ENCODE measurements at places on chromosomes 7 and 10.

DNA sequence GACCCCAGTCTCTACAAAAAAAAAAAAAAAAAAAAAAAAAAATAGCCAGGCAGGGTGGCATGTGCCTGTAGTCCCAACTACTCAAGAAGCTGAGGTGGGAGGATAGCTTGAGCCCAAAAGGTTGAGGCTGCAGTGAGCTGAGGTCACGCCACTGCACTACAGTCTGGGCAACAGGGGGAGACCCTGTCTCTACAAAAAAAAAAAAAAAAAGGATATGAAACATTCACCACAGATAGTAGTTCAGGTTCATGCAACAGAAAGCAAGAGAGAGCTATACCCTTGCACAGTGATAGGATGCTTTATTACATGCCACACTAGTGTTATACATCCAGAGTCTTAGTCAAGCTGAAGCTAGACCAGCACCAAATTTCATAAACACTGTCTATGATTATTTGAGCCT lies 148.4 kb upstream of the KAT6B start:
- DNase-seq = no peak

GRCh38 chr7:118671149-118671548 lies 446.6 kb downstream of the ANKRD7 start:
- DNase-seq = no peak

DNA sequence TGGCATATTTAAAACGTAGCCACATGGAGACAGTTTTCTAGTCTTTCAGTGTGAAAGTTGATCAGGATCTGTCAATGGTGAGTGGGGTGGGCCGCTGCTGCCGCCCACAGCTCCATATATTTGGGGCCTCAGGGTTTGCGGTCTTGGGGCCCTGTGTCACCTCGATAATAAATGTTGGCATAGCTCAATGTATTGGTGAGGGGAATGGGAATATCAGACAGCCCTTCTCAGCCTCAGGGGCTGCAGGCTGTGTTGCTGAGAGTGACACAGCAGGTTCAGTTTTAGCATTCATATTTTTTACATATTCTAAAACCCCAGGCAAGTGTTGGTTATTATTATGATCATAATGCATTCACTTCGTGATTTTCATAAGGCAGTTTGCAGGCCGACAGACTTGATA lies 5.3 kb downstream of the CDH23 start:
- DNase-seq = no peak

DNA sequence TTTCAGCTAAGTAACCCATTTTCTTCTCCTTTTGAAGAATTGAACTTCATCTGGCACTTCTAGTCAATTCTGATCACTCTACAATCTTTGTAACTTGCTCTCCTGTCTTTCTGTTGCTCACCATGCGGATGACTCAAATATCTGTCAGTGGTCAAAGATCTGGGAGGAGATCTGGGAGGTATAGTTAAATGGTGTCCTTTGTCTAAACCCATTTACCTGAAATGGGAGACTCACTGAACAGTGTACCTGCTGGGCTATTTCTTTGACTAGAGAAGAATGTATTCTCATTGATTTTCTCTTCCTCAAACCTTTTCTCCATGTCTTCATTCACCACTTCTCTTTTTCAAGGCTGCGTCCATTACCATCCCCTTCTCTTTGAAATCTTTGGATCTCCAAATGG lies 42.0 kb upstream of the PCLO start:
- no peak for DNase-seq

- DNase-seq = no peak
Observed at GRCh38 chr10:130023454-130024230, 59.6 kb upstream of the EBF3 start.

DNA sequence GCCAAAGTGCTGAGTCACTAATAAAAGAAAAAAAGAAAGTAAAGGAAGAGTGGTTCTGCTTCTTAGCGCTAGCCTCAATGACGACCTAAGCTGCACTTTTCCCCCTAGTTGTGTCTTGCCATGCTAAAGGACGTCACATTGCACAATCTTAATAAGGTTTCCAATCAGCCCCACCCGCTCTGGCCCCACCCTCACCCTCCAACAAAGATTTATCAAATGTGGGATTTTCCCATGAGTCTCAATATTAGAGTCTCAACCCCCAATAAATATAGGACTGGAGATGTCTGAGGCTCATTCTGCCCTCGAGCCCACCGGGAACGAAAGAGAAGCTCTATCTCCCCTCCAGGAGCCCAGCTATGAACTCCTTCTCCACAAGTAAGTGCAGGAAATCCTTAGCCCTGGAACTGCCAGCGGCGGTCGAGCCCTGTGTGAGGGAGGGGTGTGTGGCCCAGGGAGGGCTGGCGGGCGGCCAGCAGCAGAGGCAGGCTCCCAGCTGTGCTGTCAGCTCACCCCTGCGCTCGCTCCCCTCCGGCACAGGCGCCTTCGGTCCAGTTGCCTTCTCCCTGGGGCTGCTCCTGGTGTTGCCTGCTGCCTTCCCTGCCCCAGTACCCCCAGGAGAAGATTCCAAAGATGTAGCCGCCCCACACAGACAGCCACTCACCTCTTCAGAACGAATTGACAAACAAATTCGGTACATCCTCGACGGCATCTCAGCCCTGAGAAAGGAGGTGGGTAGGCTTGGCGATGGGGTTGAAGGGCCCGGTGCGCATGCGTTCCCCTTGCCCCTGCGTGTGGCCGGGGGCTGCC lies at the start of gene IL6:
TSS of gene IL6 (plus strand) at position 294 of the 807 bp plus-strand sequence. CDS start at position 357, 63 bp downstream.
- peak; percentile 96 for DNase-seq

DNA sequence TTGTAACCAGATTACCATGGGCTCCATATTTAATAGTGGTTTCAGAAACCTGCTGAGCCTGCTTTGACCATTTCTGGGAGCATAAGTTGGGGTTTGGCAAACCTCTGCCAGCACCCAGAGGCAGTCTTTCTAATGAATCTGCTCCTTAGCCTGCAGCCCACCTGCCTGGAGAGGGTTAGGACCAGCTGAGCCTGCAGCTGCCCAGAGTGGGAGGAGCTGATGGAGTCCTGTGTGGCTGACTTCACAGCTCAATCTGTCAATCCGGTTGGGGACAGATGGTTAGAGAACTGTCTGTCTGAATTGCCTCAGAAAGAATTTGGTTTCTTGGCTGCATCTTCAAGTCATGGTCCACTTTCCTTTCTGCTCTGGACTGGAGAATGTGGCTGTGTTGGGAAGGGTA lies 444.6 kb downstream of the NRG3 start:
- DNase-seq = no peak

GRCh38 chr10:4188406-4188805 lies 403.4 kb upstream of the KLF6 start:
- DNase-seq = no peak

GRCh38 chr7:130395421-130395820 lies 15.1 kb downstream of the CPA1 start:
- no peak for DNase-seq

- no peak for DNase-seq
Observed at GRCh38 chr10:22580711-22581110, 133.7 kb downstream of the PIP4K2A start.

GRCh38 chr10:79100771-79101170 lies 32.0 kb downstream of the ZMIZ1 start:
- no peak for DNase-seq

- DNase-seq = peak; percentile 82
Observed at GRCh38 chr7:40219917-40220316, 85.1 kb downstream of the SUGCT start.

DNA sequence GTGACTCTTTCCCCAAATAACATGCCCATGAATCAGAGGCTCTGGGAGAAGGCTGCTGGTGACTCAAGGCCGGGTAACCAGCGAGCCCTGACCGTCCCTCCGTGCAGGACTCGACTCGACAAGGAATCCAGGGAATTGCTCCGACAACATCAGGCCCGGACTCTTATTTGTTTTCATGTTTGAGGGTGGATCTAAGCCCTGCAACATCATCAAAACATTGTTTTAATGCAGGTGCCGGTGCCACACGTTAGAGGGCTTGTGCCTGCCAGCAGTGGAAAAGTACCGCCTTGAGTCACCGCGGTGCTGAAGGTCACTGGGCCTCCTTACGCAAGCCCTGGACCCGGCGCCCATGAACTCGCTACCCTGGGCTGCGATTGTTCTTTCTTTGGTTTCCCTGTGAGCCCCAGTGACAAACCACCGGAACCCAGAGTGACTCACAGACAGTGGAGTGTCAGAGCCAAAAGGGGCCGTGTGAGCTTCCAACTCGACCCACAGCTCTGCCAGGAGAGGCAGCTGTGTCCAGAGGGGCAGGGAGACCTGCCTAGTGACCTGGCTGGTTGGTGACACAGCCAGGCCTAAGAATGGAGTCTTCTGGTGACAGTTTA lies 139.4 kb upstream of the SHH start:
- DNase-seq = peak; percentile 93

GRCh38 chr7:158094046-158094445 lies 493.6 kb downstream of the PTPRN2 start:
- DNase-seq = no peak

DNA sequence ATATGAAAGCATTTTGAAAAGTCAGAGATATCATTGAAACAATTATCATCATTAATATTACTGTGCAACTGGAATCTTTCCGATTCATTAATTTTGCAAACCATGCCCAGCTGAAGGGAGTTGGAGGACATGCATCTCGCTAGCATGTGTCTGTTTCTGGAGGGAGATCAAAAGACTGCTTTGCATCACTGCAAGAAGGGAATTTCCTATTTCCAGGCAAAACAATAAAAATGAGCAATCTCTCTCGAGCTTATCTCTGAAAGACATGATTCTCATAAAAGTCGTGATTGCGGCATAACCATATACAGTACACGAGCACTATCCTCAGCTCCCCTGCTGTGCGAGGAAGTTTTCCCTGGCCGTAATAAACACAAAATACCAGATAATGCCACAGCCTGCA lies 607.6 kb upstream of the DPP6 start:
- DNase-seq = no peak

- DNase-seq = peak; percentile 71
Observed at GRCh38 chr10:3775696-3776551, 9.1 kb downstream of the KLF6 start.

DNA sequence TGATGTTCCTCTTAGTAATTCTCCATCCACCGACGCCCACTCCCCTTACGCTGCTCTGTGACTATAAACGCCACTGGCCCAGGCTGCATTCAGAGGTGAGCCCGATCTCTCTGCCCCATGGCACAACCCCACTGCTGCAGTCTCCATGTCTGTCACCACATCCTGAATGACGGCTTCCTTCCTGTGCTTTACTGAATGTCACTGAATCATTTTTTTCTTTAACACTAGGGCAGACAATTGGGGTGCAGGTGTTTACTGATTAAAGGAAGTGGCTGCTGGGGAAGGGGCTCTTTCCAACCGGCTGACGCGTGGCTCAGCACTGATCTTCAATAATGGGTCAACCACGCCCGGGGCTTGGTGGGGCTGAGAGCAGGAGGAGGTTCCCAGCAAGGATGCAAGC lies 208.3 kb downstream of the USP6NL start:
- no peak for DNase-seq

GRCh38 chr10:132735923-132736391 lies 50.0 kb downstream of the NKX6-2 start:
- no peak for DNase-seq

- DNase-seq = peak; percentile 70
Observed at GRCh38 chr7:46759711-46760480, 822.0 kb downstream of the TNS3 start.

DNA sequence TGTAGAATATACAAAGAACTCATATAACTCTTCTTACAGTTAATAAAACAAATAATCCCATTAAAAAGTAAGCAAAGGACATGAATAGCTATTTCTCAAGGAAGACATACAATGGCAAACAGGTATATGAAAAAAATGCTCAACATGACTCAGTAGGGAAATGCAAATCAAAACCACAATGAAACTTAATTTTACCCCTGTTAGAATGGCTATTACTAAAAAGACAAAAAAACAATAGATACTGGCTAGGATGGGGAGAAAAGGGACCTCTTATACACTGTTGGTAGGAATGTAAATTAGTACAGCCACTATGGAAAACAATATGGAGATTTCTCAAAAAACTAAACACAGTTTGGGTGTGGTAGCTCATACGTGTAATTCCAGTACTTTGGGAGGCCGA lies 37.8 kb downstream of the HERPUD2 start:
- DNase-seq = no peak

- no peak for DNase-seq
Observed at GRCh38 chr7:3239291-3239691, 61.8 kb upstream of the SDK1 start.

GRCh38 chr7:72919256-72919775 lies 5.6 kb upstream of the POM121 start:
- DNase-seq = no peak

DNA sequence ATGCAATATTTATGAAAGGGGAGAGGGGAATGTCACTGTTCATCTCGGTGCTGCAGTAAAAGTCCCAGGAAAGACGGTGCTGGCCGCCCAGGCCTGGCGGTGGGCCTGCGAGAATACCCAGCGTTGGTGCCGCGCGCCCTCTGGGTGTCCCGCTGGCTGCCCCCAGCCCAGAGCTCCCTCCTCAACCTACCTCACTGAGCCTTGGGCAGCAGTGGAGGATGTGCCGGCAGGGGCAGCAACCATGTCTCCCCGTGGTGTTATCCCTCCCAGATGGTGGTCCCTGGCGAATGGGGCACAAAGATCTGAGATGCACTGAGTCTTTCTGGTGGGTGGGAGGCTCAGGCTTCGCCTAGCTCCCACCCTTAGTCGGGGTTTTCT lies 9.5 kb upstream of the TLX1 start:
- no peak for DNase-seq

DNA sequence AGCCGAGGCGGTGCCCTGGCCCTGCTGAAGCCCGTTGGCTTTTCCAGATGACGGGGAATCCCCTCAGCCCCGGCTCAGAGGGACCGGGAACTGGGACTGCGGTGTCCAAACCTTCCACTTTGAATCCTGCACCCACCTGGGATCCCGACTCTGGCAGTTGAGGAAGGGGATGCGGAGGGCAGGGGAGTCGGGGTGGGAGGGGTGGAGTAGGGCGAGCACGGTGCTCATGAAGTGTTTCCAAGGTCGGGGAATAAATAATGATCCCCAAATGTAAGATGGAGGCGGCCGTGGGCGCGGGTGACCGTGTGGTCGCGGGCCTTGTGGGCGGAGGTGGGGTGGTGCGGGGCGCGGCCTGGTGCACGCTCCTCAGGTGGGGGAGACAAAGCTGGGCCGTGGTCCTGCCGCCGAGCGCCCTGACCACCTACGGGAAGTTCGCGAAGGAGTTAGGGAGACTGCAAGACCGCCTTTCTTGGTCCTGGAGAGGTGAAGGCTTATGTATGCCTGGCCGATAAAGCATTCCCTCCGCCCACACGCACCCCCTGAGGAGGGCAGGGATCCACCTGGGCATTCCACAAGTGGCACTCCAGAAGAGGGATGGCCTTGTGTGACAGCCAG lies 1.4 kb downstream of the MTURN start:
- DNase-seq = no peak

- peak; percentile 97 for DNase-seq
Observed at GRCh38 chr10:29811751-29812427, 177.1 kb upstream of the SVIL start.

GRCh38 chr10:11229893-11230292 lies 212.2 kb downstream of the CELF2 start:
- no peak for DNase-seq

- DNase-seq = no peak
Observed at GRCh38 chr10:129039406-129040370, 427.4 kb upstream of the MGMT start.

DNA sequence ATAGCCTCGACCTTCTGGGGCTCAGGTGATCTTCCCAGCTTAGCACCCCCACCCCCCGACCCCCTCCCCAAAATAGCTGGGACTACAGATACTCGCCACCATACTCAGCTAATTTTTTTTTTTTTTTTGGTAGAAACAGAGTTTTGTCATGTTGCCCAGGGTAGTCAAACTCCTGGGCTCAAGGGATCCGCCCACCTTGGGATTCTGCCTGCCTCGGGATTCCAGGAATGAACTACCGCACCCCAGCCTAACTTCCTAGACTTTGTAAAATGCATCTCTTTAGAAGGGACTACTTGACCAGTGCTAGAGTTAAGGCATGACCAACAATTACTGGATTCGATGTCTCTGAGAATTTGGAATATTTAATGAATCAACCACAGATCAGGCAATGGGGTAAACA lies 85.9 kb downstream of the MDFIC start:
- DNase-seq = no peak
